ENCODE measurements at places on chromosomes 13 and 19.

DNA sequence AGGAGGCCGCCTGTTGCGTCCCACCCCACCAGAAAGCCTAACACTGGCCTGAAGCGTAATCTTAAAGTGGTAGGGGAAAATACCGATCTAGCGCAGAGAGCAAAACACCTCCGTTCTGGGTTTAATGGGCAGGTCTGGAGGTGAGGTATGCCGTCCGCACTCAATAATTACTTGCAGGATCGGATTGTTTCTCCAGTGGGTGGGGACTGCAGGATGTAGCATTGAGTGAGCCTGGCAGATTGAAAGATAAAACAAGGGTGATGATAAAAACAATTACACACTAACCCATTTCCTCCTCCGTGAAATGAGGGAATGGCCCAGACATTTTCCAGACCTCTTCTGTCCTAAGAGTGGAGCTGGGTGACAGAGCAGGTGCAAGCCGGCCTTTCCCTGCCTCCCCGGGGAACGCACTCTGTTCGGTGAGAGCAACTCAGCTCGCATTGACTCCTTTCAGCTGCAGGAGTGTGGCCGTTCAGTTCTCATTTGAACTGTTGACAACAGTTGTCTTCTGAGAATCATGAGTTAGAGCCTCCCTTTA lies 110.2 kb upstream of the DOCK9 start:
- DNase-seq: no peak

GRCh38 chr13:90533866-90534265 lies 813.6 kb upstream of the MIR17HG start:
- DNase-seq: no peak

DNA sequence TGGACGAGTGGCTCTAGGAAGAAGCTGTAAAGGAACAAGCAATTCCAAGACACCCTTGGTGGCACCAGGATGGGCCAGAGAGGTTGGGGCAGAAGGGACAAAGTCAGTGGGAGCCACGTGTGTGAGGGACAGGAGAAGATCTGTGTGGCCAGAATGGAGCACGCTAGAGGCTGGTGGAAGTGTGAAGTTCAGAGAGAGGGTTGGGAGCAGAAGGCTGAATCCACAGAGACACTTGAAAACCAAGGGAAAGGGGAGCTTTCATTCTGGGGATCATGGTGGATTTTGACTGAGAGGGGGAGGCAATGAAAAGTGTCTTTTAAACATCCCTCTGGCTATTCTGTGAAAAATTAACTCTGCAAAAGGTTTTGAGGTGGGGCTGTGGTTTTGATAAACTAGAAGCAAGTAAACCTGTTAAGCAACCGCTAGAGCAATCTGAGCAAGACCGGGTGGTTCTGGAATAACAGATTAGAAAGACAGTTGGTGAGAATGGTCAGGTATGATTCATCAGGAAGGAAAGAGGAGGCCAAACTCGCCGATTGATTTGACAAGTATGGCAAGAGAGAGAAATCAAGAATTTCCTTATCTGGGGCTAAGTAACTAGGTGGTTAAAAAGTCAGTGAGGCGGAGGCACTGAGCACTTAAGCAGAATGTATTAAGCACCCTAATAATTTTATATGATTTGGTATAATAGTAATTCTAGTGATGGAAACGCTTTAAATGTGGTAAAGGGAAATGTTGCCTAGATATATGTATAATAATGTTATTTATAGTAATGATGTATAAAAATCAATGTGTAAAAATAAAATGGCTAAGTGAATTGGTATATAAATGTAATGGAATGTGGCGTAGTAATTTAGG lies 140.0 kb downstream of the MYO16 start:
- DNase-seq: no peak

GRCh38 chr13:42112864-42113263 lies 64.4 kb downstream of the DGKH start:
- no peak for DNase-seq

DNA sequence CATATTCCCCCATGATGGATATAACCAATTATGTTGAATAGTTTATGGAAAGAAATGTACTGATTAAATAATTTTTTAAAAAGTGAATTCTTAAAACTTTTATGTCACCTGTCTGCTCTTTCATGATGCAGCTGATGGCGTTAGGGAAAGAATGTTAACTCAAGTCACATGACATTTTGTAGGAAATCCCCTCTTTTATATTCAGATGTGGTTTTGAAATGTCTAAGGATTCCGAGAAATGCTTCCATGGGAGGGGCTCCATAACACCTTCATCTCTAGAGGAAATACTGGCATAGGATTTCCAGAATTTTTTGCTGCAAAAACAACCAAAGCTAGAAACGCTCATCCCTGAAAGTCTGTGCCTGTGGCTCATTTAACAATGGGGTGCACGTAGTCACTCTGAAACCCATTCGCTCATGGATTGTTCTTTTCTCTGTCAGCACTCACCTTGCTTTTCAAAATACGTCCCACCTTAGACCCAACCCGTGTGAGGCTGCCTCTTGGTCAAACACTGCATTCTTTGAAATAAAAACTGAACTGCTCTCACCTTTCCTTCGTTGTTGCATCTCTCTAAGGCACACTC lies 288.9 kb downstream of the SHISA2 start:
- no peak for DNase-seq

DNA sequence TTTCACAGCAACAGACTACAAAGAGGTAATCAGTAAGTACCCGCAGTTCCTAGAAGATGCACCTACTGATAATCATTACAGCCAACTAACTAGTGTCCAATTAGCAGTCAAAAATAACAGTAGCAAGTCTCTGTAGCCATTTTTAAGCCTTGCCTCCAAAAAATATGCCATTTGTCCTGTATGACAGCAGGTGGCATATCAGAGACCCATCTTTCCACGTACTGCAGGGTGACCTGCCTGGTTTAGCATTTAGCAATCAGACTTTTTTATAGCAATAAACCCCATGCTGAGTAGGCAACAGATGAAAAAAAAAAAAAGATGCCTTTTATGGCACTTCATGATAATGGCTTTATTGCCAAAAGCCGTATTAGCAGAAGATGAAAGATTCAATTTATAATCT lies 155.3 kb upstream of the LSM14A start:
- no peak for DNase-seq

- DNase-seq: no peak
Observed at GRCh38 chr13:112350300-112350699, 25.9 kb upstream of the SPACA7 start.

DNA sequence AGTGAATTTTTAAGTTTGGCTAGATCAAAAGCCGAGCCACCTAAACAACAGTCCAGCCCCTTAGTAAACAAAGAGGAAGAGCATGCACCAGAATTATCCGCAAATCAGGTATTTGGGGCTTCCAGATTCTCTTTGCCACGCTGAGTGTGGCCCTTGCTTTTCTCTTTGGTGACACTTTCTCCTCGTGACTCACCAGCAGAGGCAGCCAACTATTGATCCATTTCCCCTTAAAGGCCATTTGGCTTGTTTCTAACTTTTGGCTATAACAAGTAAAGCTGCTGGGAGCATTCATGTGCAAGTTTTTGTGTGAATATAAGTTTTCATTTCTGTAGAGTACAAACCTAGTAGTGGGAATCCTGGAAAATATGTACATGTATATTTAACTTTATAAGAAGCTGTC lies 17.6 kb upstream of the WDR88 start:
- no peak for DNase-seq
